ENCODE measurements at places on chromosomes 11 and 22.

GRCh38 chr11:70430671-70431574, 32.6 kb downstream of the CTTN start:
- DNase-seq = no peak

DNA sequence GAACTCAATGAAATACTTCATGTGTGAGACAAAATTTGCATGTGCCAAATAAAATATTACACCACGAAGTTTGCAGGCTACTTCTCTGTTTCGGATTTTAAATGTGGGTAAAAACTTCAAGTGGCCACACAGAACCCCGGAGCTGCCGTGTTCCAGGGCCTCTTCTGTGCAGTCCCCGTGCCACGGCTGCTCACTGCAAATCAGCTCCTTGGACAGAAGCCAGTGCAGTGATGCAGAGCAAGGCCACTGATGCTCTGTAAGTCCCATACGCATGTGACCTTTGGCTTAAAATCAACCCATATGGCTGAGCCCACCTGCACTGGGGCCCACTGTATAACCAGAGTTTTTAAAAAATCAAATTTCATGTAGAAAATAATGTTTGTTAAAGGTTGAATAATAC, 1309.4 kb downstream of the TBC1D22A start:
- no peak for DNase-seq

GRCh38 chr11:60939855-60940254, 12.1 kb downstream of the SLC15A3 start:
- no peak for DNase-seq

DNA sequence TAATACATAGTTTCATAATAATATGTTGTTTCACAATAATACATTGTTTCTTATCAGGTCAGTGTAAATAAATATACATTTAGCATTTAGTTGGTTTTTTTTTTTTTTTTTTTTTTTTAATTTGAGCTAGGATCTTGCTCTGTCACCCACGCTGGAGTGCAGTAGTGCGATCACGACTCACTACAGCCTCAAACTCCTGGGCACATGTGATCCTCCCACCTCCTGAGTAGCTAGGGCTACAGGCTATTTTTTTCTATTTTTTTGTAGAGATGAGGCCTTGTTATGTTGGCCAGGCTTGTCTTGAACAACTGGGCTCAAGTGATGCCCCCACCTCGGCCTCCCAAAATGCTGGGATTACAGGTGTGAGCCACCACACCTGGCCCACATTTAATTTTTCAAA, 43.5 kb downstream of the MIAT start:
- no peak for DNase-seq

- no peak for DNase-seq
Observed at GRCh38 chr11:9172389-9172788, 81.0 kb upstream of the SCUBE2 start.

GRCh38 chr11:26790738-26791137, 68.9 kb upstream of the SLC5A12 start:
- DNase-seq = no peak

GRCh38 chr11:13068211-13068610, 59.1 kb downstream of the RASSF10 start:
- no peak for DNase-seq

GRCh38 chr22:47474895-47475294, 712.4 kb downstream of the TBC1D22A start:
- DNase-seq = no peak

- DNase-seq = no peak
Observed at GRCh38 chr11:96708219-96708878, 318.5 kb downstream of the JRKL start.

DNA sequence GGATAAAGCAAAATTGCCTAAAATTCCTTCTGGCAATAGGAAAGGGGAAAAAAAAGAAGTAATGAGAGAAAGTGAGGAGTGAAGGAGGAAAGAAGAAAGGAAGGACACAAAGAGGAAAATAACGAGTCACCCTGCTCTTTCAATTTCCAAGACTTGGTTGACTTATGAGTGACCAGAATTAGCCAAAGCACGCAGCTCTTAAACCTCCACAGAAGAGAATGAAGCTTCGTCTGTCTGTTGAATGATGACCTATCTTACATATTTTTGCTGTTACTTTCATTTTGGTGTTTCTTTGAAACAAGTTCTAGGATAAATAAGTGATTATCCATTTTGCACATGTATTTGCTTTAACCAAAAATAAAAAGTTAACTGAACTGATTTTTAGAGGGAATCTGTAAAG, 728 bp downstream of the MMP27 start:
- no peak for DNase-seq

- no peak for DNase-seq
Observed at GRCh38 chr11:23097891-23098290, 237.6 kb upstream of the CCDC179 start.

DNA sequence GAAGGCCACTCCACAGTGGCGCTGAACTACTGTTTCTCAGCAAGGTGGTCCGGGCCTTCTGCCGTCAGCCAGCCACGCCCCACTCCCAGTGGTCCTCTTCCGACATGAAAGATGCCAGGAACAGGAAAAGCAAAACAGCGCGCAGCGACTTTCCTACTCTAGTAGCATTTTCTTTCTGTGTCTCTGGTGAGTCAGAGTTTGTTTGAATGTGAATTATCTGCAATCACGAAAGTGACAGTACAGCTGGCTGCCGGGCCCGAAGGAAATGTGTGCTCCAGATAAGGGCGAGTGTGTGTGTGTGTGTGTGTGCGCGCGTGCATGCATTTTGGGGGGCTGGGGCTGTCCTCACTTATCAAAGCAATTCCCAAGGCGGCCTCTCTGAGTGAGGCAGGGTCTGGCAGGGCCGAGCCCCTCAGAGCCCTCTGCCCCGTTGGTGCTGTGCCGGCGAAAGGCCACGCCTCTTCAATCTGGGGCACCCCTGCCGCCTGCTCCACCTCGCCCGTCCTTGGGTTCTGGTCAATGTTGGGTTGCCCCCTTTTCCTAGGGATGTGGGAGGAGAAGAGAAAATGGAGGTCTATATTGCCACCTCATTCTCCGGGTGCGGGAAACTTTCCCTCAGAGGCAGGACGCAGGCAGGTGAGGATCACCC, 288.5 kb downstream of the KIRREL3 start:
- no peak for DNase-seq

DNA sequence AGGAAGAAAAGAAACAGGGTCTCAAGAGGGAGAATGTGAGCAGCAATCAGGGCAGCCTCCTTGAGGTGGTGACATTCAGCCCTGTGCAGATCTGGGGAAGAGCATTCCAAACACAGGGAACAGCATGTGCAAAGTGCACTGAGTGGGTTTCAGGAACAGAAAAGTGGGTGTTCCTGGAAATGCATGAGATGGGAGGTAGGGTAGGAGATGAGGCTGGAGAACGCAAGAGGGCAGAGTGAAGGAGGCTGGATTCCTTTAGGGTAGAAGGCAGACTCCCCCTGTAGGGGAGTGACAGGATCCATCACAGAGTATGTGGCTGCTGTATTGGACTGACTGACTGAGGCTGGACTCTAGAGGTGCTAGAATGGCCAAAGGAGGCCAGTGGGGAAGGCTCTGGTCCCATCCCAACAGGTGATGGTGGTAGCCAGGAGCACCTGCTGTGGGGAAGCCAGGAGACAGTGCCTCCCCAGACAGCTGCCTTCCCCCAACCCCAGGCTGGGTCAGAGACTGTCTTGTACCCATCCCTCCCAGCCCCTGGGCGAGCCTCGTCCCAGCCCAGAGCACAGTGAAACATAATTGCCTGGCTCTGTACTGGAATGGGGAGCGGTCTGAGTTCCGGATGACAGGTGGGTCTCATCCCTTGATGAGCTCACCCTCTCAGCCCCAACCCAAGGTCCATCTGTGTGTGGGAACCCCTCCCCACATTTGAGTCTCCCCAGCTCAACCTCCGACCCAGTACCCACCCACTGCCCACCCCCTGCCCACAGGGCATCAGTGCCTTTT, 419.4 kb downstream of the MN1 start:
- DNase-seq = no peak

DNA sequence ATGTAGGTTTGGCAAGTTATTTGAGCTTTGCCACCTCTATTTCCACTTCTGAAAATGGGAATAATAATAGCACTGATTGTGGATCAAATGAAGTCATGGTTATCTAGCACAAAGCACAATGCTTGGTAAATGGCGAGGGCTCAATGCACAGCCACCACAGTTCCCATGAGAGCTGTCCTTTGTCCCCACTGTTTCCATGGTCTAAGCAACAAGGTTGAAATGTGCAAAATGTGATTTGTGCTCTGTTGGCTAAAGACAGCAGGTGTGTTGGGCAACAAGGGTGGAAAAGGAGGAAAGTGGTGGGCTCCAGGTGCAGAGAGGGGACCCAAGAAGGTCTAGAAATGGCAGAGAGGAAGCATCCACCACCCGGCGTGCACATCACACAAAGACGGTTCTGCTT, 200.5 kb downstream of the TRIM29 start:
- no peak for DNase-seq

- DNase-seq = peak; percentile 40
Observed at GRCh38 chr11:20131788-20132666, 28.2 kb downstream of the DBX1 start.

DNA sequence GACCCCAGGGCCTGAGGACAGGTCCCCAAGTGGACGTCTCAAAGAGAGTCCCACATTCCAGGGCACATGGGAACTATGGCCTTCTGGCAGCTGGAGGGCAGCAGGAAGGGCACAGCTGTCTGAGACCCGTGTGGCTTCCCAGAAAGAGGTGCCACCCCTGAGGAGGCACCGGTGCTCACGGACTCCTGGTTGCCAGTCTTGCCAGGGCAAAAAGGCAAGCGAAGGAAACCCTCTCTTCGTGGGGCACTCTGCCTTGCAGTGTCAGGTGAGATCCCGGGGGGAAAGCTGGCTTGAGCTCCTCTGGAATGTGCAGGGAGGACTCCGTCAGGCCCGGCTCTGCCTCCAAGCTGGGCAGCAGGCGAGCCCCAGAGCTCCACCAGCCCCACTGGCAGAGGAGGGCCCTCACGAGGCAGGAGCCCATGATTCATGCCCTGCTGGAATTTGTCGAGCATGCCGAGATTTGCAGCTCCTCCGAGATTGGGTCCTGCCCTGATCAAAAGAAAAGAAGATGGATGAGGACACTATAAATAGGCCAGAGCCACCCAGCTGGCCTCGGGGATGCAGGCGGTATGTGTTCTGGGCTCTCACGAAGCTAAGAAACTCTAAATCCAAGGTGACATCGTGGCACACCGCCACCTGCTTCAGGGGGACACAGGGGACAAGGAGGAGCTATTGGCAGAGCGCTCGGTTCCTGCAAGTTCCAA, 9.9 kb upstream of the CELSR1 start:
- DNase-seq = no peak

- no peak for DNase-seq
Observed at GRCh38 chr11:16796311-16796710, 57.9 kb downstream of the C11orf58 start.

DNA sequence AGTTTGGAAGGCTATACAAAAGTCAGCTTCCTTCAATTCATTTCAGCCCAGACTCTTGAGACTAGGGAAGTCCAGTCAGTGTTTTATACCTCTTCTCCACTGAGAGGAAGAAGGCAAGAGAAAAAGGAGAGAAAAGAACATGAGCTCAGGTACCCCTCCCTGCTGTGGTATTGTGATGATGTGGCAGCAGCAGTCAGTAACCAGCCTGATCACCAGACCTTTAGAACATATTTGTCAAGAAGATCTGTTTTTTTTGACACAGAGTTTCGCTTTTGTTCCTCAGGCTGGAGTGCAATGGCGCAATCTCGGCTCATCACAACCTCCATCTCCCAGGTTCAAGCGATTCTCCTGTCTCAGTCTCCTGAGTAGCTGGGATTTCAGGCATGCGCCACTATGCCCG, 21.2 kb upstream of the RPS13 start:
- DNase-seq = no peak

DNA sequence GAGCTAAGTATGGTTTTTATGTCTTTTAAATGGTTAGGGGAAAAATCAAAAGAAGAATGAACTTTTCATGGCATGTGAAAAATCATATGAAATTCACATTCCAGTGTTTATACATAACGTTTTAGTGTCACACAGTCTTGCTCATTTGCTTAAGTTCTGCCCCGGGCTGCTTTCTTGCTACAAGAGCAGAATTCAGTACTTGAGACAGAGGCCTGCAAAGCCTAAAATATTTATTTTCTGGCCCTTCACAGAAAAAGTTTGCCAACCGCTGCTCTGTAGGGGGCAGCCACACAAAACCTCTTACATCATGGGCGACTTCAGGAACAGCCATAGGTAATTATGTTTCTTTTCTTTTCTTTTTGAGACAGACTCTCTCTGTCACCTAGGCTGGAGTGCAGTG, 1.0 kb upstream of the ATG2A start:
- peak; percentile 1 for DNase-seq

GRCh38 chr11:59953463-59954218, 10.2 kb upstream of the OOSP4A start:
- DNase-seq = no peak

DNA sequence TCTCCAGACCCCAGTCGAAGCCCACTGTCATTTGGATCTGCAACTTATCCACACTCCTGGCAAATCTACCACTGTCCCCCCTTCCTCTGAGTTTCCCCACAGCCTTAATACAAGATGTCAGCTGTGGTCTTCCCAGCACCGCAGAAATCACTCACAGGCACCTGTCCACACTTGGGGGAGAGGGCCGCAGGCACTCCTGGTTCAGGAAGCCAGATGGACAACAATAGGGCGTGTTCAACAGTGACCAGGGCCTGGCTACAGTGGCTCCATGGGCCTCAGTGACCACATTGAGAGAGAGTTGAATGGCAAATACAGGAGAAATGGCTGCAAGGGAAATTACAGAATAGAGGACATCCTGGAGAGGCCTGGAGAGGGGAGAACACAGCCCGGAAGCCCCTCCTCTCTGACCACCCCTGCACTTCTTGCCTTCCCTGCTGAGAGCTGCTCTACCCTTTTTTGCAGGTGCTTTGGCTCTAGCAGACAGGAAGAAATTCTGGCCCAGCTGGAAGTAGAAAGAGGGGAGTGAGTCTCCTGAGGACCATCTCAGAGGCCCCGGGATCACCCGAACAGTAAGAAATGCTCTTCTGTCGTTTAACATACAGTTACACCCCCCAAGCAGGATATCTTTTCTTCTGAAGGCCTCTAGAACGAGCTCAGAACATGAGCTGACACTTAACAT, 164.6 kb downstream of the FEZ1 start:
- no peak for DNase-seq

DNA sequence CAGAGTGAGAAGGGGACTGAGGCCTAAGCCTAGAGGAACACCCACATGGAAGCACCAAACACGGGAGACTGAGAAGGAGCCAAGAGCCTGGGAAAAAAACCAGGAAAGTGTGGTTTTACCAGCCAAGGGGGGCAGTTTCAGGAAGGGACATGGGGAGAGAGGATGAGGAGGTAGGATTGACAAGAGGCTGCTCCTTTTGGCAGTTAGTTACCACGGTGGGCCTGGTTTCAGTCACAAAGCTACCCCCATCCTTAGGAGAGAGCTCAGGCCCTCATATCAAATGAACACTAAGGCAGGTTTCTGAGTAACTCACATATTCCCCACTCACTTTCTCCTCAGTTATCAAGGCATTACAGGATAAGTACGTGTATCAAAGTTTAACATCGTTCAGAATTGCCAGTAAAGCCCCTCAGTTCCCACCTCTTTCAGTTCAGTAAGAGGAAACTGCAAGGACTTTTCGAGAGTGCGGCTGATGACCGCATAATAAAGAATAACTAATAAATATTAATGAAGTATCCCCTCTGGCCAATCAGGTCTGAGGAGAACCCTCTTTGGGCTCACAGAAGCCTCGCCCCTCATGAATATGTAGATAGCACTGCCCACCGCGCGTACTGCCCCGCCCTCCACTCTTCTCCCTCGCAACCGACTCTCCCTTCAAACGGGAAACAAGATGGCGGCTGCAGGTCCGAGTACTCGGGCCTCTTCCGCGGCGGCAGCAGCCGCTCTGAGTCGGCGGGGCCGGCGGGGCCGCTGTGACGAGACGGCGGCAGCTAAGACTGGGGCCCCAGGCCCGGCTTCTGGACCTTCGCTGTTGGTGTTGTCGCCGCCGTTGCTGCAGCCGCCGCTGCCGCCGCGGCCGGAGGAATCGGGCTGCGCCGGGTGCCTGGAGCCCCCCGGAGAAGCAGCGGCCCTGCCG, at the start of gene RNF169:
TSS of gene RNF169 (plus strand) at position 639 of the 916 bp plus-strand sequence. CDS start at position 671, 32 bp downstream.
- peak; percentile 93 for DNase-seq
